Thyroid gland (tissue), 4 donors: ENCODE measurements at places on chromosomes 12 and 14. TPM values are rescaled to one million over a fixed set of nuclear protein-coding genes. Genes with fewer than 3 reads are reported as not detected.
A peak's percentile ranks its signal among the peaks of the same experiment; 100 is the strongest.

GRCh38 chr12:122730215-122731014 lies at the start of gene HCAR1:
HCAR1 (minus strand) TSS chr12:122730844; CDS start chr12:122730339, 505 bp downstream.
- peak; percentile 68 for DNase-seq

DNA sequence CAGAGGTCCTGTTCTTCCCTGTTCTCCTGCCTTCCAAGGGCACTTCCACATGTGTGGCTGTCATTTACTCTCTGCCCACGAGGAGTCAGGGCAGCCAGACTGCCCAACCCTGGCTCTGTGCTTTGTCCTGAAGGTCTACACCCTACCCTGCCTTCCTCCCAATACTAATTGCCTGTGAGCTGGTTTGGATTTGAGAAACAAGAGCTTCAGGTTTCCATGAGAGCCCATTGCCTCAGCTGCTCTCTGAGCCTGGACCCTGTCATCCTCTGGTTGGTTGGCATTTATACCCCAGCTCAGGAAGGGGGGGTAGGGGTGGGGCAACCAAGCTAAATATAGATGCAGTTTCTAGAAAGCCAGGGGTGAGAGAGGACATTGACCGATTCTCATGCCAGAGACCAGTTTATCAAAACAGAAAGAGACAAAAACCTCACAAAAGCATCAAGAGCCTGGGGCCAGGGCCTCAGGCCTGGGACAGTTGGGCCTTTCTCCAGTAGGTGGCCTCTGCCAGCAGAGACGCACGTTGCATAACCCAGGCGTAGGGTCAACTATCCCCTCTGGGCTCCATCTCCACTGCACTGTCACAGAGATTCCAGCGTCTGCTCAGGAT lies 34.5 kb downstream of the VDR start:
- DNase-seq, result peak; percentile 57

DNA sequence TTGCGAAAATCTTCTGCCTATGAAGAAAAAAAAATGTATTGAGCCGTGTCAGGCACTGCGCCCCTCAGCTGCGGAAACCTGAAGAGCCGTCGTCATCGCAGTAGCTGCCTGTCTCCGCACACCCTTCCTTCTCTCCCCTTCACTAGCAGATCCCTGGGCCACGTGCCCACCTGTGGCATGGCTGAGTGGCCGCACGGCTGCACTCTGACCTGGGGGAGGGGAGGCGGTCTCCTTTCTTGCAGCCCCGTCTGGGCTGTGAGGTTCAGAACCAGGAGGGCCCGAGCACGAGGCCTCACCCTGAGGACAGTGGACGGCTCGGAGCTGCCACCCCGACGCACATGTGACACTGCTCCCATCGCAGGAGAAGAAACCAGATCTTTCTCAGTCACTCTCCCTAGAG lies 24.9 kb downstream of the PGAM5 start:
- no peak for DNase-seq

The CLEC4C gene
- total RNA-seq, result not detected

GRCh38 chr12:67671419-67671818 lies 22.9 kb downstream of the DYRK2 start:
- no peak for DNase-seq

- DNase-seq, result no peak
Measured at GRCh38 chr12:87952850-87953249, 76.4 kb downstream of the C12orf50 start.

DNA sequence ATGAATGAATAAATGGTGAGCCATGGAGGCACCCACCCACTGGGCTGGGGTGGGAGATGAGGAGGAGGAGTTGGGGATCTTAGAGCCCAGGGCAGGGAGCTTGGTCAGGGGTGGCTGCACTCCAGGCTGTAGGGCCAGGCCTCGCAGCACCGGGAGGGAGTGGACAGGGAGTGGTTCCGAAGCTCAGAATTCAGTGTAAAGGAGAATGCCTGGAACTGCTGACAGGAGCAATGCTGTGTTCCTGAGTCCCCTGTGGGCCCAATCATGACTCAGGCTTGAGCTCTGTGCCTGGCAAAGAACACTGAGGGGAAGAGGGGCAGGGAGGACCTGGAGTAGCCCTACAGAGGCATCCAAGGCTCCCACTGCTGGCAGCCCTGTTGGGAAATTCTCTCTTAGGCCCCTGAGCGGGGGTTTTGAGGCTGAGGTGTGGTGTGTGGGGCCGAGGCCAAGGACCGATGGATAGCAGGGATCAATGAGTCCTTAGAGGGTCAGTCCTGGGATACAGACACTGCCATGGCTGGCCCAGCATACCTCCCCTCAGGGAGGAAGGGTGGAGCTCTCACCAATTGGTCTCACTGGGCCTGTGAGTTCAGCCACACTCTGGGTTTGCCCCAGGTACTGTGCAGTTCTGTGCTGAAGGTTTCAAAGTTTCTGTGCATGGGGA lies 9.5 kb upstream of the RABGGTA start:
- no peak for DNase-seq

DNA sequence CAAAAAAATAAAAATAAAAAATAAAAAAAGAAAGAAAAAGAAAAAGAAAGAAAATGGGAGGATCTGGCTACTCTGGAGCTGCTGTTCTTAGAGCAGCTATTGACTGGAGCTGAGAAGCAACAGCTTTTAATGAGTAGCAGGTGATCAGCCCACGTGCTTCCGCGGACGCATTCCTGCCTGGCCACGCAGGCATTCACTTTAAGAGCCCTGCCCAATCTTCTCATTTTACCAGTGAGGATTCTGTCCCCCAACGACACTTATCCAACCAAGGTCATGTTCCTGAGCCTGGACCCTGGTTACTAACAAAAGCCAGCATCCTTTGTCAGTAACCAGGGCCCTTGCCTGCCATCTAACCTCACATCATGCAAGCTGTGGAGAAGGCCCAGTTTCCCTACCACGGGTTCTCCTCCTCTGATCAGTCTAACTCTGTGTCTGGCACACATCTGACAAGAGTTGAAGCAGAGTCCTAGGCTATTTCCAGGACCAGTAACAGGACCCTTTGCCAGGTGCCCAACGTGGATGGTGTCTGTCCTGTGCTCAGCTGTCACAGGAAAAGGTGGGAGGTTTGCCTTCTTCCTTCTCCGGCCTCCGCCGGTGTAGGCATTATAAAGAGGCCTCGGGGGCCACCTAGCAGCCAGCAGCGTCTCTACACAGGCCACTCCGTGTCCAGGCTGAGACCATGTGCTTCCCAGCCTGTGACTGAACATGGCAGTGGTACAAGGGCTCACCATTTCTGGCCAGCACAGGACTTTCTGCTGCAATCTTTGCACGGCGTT lies 60.9 kb upstream of the GPATCH2L start:
- peak; percentile 9 for DNase-seq

- DNase-seq, result no peak
Measured at GRCh38 chr12:109020146-109020795, 597 bp downstream of the SVOP start.

- DNase-seq, result no peak
Measured at GRCh38 chr14:97185186-97185585, 388.0 kb downstream of the VRK1 start.

GRCh38 chr12:92562063-92562734 lies 140.6 kb upstream of the PLEKHG7 start:
- no peak for DNase-seq
